ENCODE measurements at places on chromosomes 1 and 21.

- no peak for DNase-seq
These were observed 61.8 kb downstream of the CD247 start for GRCh38 chr1:167456524-167456923.

DNA sequence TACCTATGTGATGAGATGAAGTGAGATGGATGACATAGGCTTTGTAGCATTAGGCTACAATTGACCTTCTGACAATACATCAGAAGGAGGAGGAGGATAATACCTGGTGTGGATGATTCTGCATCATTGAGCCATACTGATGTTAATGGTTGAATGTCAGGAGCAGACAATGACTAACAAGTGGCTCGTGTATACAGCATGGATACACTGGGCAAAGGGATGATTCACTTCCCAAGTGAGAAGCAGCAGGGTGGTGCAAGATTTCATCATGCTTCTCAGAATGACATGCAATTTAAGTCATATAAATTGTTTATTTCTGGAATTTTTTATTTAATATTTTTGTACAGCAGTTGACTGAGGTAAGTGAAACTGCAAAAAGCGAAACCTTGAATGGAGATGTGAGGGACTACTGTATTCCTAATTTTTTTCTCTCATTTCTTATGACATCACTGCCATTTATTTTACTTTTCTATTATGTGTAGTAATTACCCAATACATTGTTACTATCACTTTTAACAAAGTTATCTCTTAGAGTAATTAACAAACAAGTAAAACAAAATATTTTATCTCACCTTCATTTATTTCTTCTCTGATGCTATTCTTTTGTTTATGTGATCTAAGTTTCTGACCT lies 34.4 kb upstream of the COP1 start:
- no peak for DNase-seq

GRCh38 chr1:10941891-10942541 lies 70.4 kb upstream of the TARDBP start:
- DNase-seq = peak; percentile 29

DNA sequence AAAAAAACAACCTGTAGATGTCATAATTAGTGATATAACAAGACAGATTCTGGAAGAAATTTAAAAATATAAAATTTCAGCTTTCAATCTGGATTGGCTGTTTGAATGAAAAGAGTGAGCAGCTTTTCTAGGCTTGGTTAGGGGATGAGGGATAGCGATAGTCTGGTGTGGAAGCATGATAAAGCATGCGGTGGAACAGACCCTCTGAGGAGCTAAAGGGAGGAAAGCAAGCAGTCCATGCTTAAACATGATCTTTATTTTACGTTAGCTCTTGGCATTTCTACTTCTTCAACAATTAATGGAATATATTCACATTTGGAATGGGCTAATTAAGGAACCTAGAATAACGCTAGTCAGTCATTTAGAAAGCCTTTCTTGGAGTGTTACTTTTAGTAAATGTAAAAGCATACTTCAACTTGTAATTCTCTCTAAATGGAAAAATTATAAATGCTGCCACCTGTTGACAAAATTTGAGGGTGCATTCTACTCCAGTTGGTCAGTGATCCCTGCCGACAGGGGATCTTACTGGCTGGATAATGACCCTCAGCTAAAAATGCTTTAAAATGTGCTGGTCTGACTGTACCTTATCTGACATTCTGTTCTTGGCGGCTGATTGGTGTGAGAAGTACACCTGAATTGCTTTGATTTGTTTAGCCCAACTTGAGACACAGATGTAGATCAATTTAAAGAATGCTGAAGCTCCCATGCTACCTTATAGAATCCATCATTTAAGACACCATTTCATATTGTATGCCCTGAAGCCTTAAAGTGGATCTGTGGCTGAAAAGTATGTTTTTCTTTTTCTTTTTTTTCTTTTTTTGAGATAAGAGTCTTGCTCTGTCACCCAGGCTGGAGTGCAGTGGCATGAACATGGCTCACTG lies 61.2 kb downstream of the AK4 start:
- DNase-seq = no peak

GRCh38 chr1:27597516-27598294 lies 6.2 kb downstream of the AHDC1 start:
- no peak for DNase-seq

GRCh38 chr1:3714284-3714741 lies 37.9 kb upstream of the CCDC27 start:
- DNase-seq = no peak

DNA sequence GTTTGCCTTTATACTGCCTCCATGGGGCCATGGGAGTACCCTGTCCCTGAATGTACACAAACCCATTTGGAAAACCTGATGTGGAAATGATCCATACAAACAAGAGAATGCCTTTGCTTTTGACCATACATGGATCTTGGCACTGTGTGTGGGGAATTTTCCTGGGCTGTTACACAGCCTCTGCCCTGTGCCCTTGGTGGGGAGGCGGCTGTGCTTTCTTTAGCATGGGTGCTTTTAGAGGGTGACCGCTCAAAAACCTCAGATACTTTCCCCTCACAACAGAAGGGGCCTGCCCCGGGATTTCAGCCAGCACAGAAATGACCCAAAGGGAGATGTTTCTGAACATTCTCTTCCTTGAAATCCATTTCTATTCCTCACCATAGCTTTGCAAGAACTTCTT lies 194.8 kb downstream of the LMO4 start:
- no peak for DNase-seq

DNA sequence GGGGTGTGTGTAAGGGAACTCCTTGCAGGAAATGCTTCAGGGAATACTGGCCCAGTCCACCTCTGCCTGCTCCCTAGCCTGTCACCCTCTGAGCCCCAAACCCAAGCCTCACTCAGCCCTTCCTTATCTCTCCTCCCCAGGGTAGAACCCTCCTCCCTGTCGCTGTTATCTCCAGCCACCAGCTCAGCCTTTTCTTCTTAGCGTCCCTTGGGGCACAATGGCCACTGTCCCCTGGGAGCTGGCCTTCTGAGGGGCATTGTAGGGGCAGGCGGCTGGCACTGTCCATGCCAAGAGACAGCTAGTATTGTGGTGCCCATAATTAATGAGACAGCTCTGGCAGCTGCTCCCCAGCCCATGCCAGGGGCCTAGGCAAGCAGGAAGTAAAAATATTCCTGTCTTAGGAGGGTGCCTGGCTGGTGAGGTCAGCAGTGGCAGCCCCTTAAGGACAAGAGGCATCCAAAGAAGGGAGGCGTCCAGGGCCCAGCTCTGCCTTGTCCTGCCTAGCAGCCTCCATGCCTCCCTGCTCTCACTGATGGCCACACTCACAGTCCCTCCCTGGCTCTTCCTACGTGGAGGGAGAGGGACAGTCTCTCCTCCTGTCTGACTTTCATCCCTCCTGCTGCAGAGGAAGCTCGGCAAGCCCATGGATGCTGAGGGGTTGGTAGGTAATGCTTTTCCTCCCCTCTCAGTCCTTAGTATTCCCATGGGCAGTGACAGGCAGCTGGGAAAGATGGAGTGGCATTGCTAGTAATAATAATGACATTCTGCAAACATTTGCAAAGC lies 37.5 kb downstream of the KCNQ4 start:
- DNase-seq = no peak

- no peak for DNase-seq
These were observed 164.8 kb upstream of the COL6A1 start for GRCh38 chr21:45816794-45817193.

- no peak for DNase-seq
These were observed 246.6 kb upstream of the AJAP1 start for GRCh38 chr1:4407851-4408250.

GRCh38 chr1:54117815-54118563 lies 34.8 kb downstream of the CDCP2 start:
- no peak for DNase-seq

DNA sequence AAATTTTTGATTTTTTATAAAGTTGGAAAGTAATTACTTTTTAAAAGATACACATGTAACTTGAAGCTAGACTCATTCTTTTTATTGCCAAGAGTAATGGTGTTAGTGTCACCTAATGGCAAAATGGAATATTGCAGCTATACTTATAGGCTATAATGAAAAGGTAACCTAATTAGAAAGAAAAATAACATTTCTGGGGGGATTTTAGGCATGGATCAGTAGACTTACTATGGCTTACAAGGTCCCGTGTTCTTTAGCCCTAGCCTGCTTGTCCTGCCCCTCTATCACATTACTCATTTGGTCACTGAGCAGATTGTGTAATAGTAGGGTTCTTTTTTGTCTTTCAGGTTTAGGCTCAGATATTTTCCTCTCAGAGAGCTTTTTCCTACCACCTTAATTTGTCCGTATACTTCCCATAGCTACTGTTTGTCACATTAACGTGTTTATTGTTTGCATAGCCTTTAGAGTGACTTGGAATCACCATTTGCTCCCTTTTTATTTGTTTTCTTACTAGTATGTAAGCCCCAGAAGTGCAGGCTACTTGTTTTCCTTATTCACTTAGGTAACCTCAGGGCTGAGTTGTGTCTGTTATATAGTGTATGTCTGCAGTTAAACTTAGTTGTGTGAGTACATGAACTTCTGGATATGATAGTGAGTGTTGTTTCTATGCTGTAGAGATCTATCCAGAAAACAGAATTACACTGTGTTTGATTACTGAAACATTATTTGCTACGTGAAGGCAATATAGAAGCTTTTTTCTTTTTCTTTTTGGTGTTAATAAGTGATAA lies 58.7 kb downstream of the RABGAP1L start:
- DNase-seq = no peak

GRCh38 chr1:156414461-156415064 lies 45.6 kb downstream of the RHBG start:
- DNase-seq = no peak

GRCh38 chr1:185015631-185016030 lies 29.7 kb upstream of the RNF2 start:
- no peak for DNase-seq

DNA sequence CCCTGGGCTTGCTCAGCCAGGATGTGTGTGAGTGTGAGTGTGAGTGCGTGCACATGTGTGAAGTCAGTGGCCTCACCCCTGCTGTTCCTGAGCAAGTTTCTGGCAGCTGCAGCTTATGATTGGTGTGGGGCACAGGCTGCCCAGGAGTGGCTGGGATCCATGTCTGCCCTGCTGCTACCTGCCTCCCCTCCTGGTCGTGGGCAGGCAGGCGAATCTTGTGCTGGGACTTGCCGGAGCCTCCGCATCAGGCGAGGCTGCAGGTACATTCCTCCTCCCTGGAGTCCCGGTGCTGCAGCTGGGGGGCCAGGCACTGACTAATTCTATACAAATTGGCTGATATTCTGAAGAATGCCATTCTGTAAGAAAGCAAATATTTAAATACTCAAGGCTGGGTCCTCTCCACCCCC lies 85.6 kb upstream of the WNT4 start:
- DNase-seq = no peak

DNA sequence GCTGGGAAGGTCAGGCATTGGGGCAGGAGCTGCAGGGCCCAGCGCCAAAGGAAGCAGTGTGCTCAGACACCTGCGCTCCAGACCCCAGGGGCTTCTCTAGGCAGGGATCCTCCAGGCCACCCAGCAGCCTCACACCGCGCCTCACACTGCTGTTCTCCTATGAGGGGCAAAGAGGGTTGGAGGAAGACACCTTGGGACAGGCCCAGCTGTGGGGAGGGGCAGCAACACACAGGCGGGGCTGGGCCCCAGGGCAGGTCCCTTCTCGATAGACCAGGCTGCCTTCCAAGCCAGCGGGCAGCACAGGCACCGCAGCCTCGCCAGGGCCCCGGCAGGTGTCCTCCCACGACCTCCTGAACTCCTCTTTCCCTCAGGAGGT lies 20.7 kb upstream of the PRSS38 start:
- no peak for DNase-seq

DNA sequence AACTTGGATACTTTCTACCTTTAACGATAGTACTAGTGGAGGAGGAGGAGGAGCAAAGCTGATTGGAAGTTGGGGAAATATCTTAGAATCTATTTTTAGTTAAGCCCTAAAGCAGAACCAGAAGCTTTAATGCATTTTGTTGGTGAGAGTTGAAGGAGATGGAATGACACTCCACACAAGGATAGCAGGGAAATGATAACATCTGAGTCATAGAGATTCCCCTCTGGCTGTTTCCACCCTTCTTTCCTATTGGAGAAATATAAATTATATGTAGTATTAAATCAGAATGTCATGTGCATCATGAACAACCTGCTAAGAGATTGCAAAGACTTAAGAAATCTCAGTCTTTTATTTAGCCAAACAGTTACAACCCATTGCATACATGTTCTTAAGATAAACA lies 1357.7 kb downstream of the NCAM2 start:
- no peak for DNase-seq

GRCh38 chr1:71231751-71232150 lies 150.9 kb upstream of the ZRANB2 start:
- DNase-seq = no peak

DNA sequence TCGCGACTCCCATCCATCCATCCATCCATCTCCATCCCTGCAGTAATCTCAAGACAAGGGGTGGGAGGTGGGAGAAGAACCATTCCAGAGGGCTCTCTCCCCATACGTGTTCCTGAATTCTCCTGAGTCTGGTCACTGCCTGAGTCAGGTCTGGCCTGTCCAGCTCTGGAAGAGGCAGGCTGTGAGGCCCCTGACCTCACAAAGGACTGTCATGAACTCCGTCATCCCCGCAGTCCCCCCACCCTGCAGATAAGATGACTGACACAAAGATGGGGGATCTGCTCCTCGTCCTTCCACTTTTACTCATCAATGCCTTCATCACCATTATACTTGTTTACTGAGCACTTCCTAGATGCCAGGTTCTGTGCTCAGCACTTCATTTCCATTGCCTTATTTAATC lies 1.6 kb upstream of the MAP7D1 start:
- no peak for DNase-seq

GRCh38 chr1:100130552-100131077 lies 2.1 kb downstream of the SASS6 start:
- no peak for DNase-seq
